Adrenal gland (tissue), 19 donors: ENCODE measurements at places on chromosomes 1 and 21. TPM values are rescaled to one million over a fixed set of nuclear protein-coding genes. Genes with fewer than 3 reads are reported as not detected.

Gene PRDM16
- polyA plus RNA-seq = 0.04 TPM

Gene OR2L13
- polyA plus RNA-seq = 0.46 TPM

Gene FASLG
- 0.32 TPM for polyA plus RNA-seq

Gene USH2A
- 0.03 TPM for polyA plus RNA-seq

Gene CD55
- 79.4 TPM for polyA plus RNA-seq
